GF-D8 (cell line): ENCODE measurements at places on chromosomes 3 and 15.

DNA sequence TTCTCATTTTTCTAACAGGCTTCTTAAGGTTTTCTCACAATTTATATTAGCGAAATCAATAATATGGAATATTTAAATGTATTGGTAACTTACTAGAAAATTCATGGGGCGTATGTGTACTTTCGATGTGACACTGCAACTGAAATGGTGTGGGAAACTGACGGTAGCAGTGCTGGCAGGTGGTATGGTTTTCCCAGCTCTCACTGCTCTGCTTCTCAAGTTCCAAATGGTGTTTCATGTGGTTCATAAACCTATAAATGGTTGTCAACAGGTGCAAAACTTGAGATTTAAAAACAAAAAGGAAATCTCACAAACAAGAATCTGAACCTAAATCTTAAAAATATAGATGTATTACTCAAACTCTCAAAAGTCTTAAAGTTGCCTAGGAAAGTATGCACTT is 54.7 kb downstream of the ZNF280D start:
- no peak for DNase-seq

DNA sequence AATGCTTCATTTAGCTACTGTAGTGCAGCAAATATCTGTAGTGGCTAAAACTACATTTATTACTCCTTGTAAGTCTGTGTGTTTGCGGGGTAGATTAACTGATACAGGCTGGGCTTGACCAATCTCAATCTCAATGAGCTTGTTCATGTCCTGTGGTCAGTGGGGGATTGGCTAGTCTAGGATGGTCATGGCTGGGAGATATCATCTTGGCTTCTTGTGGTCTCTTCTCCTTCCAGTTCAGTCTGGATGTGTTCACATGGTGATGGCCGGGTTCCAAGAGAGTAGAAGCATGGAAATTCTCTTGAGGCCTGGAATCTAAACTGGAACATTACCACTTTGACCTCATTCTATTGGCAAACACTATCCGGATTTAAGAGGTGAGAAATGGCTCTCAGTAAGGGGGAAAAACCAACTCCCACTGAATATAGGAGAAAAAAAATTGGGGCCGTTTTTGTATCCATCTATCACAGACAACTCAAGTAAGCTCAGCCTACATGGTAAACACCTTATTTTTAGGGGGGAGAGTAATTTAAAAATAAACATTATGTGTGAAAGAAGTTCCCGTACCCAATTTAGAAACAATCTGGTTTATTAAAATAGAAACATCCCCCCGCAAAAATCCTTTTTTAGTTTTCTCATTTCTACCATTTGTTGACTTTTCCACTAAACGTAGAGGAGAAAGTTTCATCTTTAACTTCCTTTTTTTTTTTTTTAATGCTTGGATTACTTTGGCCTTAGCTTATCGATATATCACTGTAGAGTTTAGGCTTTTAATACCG is 284.9 kb upstream of the TBC1D5 start:
- DNase-seq, result no peak

DNA sequence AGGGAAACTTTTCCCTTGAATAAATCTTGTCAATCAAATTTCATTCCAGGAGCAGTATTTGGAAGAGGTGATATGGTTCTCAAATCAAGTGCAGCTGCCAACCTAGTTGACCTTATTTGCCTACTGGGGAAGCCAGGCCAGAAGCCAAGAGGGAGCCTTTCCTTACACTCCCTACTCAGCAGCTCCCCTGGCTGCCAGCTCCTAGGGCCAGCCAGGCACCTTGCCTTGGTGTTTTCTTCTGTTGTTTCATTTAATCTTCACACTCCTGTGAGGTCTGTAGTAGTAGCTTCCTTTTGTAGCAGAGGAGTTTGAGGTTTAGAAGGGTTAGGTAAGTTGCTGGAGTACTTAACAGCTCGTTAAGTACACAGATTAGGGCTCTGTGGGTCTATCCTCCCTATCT is 22.6 kb downstream of the MKRN2OS start:
- no peak for DNase-seq

GRCh38 chr3:23254835-23255234 is 51.7 kb downstream of the UBE2E2 start:
- DNase-seq, result no peak

DNA sequence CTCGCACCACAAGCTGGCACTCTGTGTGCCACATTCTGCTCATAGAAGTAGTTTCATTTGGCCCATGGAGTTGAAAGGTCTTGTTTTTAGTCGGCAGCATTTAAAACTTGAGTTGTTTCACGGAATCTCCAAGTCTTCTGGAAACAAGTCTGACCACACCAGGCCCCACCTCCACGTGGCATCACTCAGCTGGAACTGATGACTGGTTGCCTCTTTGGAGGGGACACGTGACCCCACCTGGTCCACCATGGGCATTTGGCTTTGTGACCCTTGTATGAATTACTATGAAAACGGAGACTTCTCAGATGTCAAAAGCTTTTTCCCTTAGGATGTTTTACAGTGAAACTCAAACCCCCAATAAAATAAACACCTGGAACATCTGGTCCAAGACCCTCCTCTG is 74.9 kb downstream of the NTRK3 start:
- DNase-seq, result no peak

DNA sequence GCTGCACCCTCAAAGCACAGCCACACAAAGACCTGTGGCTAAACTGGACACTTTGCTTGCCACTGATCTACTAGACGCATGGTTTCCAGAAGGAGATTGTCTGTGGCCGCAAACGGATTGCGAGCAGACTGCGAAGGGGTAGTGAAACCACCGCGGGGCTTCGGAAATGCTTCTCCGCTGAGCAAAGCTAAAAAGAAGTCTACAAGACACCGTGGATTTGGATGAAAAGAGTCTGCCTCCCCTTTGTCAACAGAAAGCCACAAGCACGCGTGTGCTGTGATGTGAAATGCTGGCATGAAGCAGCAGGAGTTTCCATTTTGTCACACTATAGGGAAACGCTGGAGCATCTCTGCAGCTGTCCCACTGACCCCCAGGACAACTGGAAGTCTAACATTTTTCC is 63.0 kb downstream of the TMEM44 start:
- DNase-seq, result no peak

DNA sequence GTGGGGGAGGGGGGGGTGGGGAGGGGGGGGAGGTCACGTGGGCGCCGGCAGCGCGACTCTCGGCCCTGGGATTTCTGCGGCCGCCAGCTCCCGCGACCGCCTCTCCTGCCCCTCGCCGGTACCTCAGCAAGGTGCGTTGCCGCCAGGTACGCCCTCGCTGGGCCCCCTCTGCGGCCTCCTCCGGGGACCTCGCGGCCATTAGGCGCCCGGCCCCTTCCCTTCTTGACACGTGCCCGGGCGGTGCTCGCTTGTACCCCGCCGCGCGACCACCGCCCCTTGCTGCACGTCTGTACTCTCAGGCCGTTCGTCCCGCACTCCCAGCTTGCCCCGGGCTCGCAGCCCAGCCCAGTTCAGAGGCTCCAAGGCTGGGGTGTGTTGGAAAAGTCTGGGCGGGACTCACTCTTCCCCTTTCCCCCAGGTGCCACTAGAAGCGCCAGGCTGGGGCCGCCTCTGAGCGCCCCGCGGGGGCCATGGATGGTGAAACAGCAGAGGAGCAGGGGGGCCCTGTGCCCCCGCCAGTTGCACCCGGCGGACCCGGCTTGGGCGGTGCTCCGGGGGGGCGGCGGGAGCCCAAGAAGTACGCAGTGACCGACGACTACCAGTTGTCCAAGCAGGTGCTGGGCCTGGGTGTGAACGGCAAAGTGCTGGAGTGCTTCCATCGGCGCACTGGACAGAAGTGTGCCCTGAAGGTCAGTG is at the start of gene MAPKAPK3:
TSS of gene MAPKAPK3 (plus strand) at position 56 of the 696 bp plus-strand sequence. CDS start at position 471, 415 bp downstream.
- peak; percentile 26 for DNase-seq
